ENCODE measurements at places on chromosomes 5 and 9.

DNA sequence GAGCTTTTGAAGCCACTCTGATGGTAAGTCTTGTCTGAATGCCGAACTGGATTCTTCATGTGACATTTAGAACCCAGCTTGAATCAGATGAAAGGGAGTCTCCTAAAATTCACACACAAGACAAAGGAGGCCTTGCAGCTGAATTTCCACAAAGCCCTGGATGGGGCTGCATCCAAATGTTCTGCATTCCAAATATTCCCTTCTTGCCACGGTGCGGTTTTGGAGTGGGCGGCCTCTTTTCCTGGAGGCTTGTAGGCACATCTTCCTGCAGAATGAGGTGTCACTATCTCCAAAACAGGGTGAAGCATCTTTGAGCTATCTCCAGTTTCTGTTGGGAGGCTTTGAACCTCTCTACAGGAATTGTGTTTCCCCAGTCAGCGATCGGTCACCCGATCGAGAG is 342.7 kb downstream of the ARHGEF28 start:
- DNase-seq: no peak

DNA sequence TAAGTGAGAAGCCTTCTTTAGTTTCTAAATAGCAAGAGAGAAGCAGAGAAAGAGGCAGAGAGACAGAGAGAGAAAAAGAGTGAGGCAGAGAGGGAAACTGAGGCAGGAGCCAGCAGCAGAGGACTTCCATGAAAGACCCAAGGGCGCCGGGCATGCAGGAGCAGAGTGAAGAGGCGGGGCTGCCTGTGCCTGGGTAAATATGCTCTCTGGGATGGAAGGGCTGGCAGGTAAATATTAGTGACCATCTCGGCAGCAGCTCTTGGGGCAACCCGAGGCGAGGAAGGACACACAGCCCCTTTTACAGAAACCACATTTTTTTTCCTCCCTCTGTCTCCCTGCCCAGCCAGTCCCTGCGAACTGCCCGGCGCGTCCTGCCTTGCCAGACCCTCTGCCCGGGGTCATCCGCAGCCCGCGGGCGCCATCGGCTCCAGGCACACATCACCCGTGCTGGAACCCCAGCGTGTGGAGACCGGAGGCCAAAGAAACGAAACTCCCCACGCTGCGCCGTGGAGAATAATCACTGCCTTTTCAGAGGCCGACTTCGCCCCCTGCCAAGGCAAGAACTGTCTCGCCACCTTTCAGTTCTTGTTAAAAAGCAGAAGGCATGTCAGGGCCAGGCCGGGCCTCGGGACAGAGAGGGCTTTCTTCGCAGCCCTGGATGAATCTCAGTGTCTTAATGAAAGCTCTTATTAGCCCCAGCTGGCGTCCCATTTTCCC is 61.3 kb downstream of the BOD1 start:
- no peak for DNase-seq

GRCh38 chr5:149389552-149390495 is 10.7 kb upstream of the IL17B start:
- DNase-seq: no peak

- no peak for DNase-seq
Measured at GRCh38 chr5:130514984-130515690, 610.9 kb downstream of the CHSY3 start.

DNA sequence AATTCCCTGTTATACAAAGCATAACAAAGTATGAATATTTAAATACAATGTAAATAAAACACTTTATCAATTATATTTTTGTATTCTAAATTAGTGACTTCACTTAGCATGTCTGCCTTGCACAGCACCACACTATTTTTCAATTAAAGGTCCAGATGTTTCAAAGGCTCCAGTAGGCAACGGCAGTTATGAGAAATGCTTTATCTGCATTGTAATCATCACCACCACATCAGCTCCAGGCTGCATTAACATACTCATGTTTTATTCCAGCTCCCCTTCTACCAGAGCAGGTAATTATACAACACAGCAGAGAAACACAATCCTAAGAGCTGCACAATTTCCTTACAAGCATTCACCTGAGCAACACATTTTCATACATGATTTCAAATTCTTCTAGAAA is 102.8 kb downstream of the MAPKAP1 start:
- DNase-seq: no peak

- DNase-seq: no peak
Measured at GRCh38 chr5:172165465-172165864, 22.6 kb downstream of the STK10 start.

GRCh38 chr5:31860726-31861433 is 221.9 kb downstream of the PDZD2 start:
- no peak for DNase-seq

DNA sequence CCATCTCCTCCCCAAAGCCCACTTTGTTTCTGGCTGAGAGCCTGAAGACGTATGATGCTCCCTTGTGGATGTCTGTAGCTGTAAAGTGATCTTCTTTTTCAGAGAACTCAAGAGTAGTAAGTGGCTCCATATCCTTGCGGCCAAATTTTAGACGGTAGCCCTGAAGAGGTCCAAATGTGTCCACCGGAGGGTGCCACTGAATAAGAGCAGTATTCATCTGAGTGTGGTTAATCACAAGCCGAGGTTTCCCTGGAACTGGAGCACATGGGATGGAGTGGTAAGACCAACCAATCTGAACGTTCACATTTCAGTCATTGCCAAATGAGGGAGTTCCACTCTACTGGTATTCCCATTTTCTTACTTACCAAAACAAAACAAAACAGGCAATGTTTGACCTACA is 686.5 kb upstream of the DMAC1 start:
- no peak for DNase-seq

GRCh38 chr9:134434894-134435506 is 108.7 kb downstream of the RXRA start:
- DNase-seq: no peak

GRCh38 chr9:84456527-84456926 is 116.0 kb upstream of the SLC28A3 start:
- no peak for DNase-seq

DNA sequence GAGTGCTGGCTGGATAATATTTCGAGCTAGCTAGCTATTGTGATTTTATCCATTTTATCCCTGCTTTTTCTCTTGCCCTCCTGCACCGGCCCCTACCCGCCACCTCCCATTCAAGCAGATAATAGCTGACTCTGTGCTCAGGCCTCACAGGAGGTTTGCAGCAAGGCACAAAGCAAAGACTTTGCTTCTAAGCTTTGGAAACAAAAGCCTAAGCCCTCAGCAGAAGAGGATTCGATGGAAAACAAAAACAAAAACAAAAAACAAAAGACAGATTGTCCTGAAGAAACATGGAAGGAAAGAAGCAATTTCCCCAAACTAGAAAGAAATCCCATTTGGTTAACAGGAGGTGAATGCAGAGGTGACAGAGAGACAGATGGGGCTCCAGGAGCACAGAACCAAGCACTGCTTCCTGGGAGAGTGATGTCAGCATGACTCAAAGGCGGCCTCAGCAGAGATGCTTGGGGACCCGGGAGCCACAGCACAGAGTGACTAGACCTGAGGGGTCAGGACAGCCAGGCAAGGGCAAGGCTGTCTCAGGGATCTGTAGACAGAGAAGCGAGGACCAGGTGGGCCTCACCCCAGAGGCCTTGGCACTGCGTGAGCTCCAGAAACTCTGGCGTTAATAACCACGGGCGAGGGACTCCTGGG is 28.4 kb downstream of the MTX3 start:
- no peak for DNase-seq

DNA sequence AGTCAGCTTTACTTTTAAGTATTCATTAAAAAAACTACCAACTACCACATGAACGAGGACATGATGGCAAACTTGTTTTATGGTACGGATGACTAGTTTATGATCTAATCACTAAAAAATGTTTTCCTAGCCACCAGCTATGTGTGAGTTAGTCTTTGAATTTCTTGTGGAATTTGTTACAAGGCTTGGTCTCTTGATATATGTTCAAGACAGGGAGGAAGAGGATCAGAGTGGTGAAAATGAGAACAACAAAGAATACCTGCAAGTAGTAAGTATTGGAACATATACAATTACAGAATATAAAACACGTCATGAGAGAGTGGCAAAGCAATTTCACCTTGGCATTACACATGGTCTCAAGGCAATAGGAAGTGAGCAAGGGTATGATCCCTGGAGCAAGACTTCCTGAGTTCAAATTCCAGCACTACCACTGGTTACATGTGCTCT is 548.6 kb upstream of the TLE4 start:
- no peak for DNase-seq

- no peak for DNase-seq
Measured at GRCh38 chr5:14257995-14258403, 114.9 kb downstream of the TRIO start.

GRCh38 chr9:98964911-98965336 is 21.2 kb downstream of the COL15A1 start:
- DNase-seq: no peak

- no peak for DNase-seq
Measured at GRCh38 chr5:101112645-101113044, 209.6 kb upstream of the ST8SIA4 start.
